ENCODE measurements at places on chromosomes 13 and 19.

DNA sequence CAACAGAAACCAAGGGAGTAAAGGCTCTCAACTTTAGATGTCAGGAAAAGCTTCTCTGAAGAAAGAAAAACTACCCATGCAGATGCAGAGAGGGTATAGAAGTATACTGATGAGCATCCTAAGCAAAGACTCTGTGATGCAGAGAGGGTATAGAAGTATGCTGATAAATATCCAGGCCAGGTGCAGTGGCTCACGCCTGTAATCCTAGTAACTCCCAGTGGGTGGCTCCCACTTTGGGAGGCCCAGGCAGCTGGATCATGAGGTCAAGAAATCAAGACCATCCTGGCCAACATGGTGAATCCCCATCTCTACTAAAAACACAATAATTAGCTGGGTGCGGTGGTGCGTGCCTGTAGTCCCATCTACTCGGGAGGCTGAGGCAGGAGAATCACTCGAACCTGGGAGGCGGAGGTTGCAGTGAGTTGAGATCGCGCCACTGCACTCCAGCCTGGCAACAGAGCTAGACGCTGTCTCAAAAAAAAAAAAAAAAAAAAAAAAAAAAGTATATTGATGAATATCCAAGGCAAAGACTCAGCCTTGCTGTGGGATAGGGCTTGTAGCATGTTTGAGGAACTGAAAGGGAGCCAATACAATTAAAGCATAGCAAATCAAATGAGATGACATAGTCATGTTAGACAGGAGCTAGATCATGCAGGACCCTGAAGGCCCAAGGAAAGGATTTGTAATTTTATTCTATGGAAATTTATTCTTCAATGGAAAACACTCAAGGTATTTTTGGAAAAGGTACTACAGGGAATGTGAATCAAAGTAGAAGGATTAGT, 14.9 kb downstream of the UBL3 start:
- no peak for DNase-seq

DNA sequence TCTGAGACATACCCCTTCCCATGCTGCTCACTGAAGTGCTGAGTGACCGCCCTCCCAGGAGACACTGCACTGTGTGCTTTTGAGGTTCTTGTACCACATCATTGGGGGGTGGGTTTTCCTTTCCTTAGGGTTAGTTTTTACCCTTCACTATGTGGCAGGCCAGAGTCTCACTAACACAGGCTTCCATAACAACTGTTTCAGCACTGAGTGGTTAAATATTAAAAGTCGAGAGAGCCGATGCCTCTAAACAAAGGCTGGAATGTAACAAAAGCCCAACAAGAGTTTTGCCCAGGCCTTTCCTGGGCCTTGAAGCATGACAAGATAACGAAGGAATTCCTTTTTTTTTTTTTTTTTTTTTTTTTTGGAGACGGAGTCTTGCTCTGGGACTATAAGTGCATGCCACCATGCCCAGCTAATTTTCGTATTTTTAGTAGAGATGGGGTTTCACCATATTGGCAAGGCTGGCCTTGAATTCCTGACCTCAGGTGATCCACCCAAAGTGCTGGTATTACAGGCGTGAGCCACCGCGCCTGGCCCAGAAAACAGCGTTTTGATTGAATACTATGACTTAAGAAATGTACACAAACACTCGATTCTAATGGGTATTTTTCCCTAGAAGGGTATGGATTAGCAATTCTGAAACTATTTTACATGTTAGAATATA, 46.5 kb downstream of the ZNF823 start:
- DNase-seq, result no peak

DNA sequence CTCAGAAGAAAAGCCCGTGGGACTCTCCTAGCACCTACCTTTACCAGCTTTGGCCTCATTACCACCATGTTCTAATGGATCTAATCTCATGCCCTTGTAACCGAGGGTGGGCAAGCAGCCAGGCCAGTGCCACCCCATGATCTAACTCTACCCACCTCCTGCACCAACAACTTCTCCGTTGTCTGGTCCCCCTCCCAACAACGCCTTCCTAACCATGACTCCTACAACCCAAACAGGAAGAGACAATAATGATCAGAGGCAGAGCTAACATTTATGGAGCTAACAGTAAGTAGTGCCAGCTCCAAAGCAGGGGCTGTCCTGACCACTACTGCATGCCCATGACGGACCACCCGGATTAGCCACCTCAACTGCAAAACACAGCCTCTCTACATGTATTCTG, 3.5 kb downstream of the USP12 start:
- DNase-seq, result no peak

- no peak for DNase-seq
Measured at GRCh38 chr19:29662604-29663404, 2.5 kb upstream of the PLEKHF1 start.

- DNase-seq, result no peak
Measured at GRCh38 chr13:39159393-39159792, 121.1 kb downstream of the NHLRC3 start.

- no peak for DNase-seq
Measured at GRCh38 chr13:25281193-25281934, 5.9 kb downstream of the MTMR6 start.

GRCh38 chr19:11067356-11068113, 21.7 kb upstream of the LDLR start:
- DNase-seq, result no peak

GRCh38 chr19:45489216-45489855, 7.5 kb downstream of the RTN2 start:
- no peak for DNase-seq

- DNase-seq, result peak; percentile 26
Measured at GRCh38 chr13:71610876-71611275, 256.1 kb downstream of the DACH1 start.

DNA sequence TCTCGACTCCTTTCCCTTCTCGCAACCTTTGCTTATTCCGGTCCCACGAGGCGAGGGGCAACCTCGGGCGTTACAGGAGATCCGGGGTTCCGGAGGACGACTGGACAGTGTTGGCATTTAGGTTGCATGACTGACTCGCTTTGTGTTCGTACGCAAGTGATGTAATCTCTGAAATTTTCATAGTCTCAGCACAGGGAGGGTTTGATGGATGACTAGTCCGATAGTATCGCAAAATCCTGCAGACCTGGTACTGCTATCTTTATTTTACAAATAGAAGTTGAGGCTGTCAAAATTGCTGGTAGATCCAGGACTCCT, 342 bp downstream of the DDX49 start:
- no peak for DNase-seq

GRCh38 chr13:113034451-113035212, 65.6 kb downstream of the MCF2L start:
- DNase-seq, result no peak

DNA sequence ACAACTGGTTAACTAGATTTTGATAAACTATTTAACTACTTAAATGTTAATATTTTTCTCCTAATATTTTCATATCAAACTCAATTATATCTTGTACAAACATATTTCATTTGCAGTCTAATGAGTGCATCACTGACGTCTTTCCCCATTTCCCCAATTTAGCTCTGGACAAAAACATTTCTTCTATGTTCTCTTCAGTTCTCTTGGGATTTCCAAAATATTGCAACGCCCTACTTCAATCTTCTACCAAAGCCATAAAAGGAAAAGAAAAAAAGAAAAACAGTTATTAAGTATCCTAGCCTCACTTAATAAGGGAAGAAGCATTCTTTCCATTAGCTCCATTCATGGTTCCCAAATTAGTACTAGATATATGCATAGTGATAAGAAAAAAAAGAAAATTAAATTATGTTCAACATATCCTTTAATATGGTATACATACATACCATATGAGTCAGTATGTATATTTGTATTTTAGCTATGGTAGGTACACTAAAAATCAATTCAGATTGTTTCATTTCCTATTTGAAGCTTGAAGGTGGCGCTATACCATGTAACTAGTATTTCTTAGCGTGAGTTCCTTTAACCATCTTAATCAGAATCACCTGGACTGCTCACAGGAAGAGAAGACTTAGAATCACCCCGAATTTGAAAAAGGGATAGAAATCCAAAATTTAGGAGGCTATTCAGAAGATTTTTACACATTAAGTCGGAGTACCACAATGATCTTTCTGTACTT, 9.9 kb downstream of the FBXL3 start:
- DNase-seq, result no peak

DNA sequence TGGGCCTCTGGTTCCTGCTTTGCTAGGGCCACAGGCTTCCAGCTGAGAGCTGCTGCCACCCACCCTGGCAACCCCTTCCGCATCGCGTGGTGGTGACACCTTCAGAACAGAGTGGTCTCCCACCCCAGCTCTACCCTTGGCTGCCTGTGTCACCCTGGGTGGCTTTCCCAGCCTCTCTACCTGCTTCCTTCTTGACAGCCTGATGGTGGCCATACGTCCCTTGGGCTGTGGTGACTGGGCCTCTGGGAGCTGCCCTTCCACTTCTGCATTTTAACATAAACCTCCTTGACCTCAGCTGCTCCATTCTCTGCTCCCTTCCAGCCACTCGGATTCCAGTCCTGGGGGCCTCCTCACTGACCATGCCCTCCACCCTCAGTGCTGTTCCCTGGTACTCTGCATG, 17.0 kb downstream of the PAK4 start:
- no peak for DNase-seq

- DNase-seq, result no peak
Measured at GRCh38 chr19:46607448-46607841, 6.3 kb downstream of the CALM3 start.

- DNase-seq, result no peak
Measured at GRCh38 chr19:45322311-45322710, 364 bp downstream of the CKM start.

DNA sequence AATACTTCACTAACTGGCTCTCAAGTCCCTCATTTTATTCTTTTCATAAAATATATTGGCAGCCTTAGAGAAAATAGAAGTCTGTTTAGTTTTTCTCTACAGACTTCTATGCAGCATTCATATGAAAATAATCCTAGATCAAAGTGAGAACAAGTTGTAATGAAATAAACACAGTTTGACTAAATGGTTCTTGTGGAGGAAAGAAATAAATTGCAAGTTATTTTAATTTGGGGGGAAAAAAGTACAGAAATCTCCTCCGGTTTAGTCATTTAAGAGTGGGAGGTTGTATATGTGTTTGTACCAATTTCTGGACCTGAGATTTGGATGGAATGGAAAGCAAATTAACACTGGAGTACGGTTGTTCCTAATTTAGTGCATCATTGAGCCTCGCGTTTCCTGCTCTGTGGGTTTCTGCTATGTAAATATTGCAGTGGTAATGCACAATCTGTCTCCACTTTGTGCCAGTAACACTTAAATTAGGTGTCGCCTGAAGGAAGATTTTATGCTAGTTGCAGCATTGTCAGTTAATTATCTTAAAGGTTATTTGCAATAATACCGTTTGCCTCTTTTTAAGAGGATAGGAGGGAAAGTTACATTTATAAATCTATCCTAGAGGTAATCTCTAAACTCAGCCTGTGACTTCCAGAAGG, 100.2 kb downstream of the ZIC5 start:
- DNase-seq, result no peak

GRCh38 chr19:11970174-11970573, 5.3 kb downstream of the ZNF763 start:
- DNase-seq, result no peak

All from HL-60 (cell line).